Heart left ventricle (tissue), 16 donors: ENCODE measurements at places on chromosomes 12 and 14.
A peak's percentile ranks its signal among the peaks of the same experiment; 100 is the strongest.

- DNase-seq = no peak
Observed at GRCh38 chr14:30808576-30808975, 65.8 kb upstream of the COCH start.

- no peak for DNase-seq
Observed at GRCh38 chr12:118746176-118746575, 235.2 kb upstream of the SRRM4 start.

DNA sequence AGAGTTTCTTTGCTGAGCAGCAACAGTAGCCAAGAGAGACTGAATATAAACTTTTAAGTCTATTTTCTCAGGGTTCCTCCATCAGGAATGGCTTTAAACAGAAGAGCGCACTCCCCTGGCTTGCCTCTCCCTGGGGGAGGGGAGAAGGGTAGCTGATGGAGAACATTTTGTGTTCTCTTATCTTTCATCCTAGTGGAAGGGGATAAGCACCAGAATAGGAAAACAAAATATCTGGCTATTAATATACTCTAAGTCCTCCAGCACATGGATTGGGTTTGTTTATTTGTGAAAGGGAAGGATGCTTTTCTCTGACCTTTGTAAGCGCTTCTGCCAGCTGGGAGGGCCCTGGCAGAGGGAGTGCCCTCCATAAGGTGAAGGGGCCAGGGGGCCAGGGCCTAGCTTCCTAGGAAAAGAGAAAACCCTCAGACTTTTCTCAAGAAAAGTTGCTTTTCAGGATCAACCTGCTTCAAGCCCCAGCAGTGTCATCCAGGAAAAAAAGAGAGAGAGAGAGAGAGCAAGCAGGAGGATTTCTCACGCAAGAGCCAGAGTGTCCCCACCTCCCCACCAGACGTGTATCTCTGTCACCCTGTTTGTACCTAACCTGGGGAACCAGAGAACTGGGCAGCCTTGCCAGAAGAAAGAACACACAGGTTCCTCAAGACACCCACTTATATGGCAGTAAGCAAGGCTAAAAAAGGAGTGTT is 34.3 kb upstream of the ATP2A2 start:
- DNase-seq = peak; percentile 32

DNA sequence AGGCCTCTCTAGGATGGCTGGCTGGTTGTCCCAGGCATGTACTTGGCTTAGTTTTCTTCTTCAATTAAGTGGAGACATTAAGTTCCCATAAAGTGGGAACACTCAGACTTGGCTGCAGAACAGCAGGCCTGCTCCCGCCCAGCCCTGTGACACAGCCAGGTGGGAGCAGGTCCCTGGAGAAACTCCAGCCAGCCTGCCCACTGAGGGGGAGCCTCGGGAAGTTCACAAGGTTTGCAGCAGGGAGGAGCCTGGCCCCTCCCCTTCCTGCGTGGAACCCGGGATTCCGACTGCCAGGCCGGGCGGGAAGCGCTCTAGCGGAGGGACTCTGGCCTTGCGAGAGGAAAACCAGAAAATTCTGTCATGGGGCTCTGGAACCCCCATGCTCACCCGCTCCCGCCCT is 98.3 kb upstream of the EVL start:
- DNase-seq = no peak

DNA sequence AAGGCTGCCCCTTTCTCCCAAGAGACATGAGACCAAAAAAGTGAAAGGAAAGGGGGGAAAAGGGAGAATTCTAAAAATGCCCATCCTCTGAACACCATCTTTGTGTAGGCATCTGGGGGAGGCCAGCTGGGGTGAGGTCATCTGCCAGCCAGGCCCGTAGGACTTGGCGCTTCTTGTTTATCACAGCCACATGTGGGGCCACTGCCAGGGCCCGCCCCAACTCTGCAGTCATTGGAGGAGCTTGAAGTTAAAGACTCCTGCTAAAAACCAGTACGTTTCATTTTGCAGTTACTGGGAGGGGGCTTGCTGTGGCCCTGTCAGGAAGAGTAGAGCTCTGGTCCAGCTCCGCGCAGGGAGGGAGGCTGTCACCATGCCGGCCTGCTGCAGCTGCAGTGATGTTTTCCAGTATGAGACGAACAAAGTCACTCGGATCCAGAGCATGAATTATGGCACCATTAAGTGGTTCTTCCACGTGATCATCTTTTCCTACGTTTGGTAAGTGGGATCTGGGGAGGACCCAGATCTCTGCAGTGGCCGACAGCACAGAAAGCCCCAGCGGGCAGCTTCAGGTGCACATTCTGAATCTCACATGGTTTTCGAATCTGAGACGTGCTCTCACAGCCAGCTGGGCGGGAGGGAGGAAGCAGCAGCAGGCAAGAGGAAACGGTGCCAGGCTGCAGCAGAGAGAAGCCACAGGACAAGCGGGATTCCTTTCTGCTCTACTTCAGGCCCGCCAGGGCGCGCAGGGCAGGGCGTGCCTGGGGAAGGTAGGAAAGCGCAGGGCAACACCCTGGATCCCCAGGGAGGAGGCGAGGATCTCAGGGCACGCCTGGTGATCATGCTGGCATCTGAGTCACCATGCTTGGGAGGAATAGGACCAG is at the start of gene P2RX7:
Gene P2RX7, plus strand, starts transcription at position 276 of the 881 bp plus-strand sequence. Its CDS starts 95 bp downstream, at position 371.
- peak; percentile 80 for DNase-seq
